ENCODE measurements at places on chromosomes 1 and 21. TPM values are rescaled to one million over a fixed set of nuclear protein-coding genes. Genes with fewer than 3 reads are reported as not detected.

The PLA2G2F gene
- polyA plus RNA-seq: not detected

The TRAF5 gene
- polyA plus RNA-seq: 39.5 TPM

DNA sequence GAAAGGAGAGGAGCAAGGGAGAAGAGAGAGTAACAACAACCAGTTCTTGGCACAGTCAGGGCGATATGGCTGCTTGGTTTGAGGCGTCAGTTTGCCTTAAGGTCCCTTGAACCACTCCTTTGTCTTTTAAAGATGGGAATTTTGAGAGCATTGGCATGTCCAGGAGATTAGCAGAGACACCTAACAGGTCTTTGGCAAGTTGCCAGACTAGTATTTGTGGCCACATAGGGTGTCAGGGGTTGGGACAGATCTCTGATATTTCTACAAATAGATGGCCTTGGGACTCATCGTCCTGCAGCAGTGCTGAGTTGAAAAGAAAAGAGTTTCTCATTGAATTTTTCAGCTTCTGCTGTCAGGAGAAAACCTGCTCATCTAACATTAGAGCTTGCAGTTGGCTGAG is 55.3 kb upstream of the KCND3 start:
- H3K27ac ChIP-seq: no peak overlapping the region
- no peak for DNase-seq
- H3K27me3 ChIP-seq: peaks cover 2% of the 10 kb centered on the region
- no peaks in the 10 kb centered on the region for H3K4me1 ChIP-seq
- no peak overlapping the region for H3K4me3 ChIP-seq
- H3K36me3 ChIP-seq: no peaks in the 10 kb centered on the region

DNA sequence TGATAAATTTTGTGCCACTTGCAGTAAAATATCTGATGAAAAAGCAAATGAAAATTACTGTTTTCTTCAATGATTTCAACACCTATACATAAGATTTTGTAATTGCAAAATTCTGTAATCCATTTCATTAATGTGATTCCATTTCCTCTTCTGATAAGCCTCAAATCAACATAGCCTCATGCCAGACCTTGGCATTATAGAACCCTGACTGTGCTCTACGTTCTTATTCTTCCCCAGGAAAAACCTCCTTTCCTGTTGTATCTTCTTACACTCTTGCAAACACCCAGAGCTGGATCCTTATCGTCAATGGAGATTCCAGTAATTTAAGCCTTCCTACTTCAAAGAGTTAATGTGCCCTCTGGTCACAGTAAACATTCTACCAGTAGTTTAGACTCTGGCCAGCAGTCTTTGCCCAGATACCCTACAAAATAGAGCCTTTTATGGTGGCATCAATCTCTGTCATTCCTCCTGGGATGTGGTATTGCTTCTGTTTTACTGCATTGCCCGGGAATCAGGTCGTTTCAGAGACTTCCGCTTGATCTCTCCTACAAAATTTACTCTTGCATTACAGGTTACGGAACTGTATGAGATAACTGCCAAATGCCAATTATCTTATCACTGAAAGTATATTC is 48.5 kb upstream of the CHRM3 start:
- no peak overlapping the region for H3K27ac ChIP-seq
- DNase-seq: no peak
- H3K4me3 ChIP-seq: no peak overlapping the region

DNA sequence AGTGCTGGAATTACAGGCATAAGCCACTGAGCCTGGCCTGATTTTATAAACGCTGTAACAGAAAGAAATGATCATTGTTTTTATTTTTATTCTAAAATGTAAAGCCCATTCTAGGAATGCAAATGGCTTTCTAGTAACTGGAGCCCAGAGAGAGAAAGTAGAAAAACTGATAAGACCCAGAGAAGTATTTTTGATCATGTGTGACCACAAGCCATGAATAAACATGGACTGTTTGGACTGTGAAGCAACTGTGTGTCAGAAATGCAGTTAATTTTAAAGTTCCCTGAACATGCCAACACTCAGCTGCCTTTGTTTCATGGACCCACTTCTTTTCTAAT is 39.7 kb downstream of the EIF2B3 start:
- DNase-seq: no peak
- no peaks in the 10 kb centered on the region for H3K4me1 ChIP-seq
- no peak overlapping the region for H3K27ac ChIP-seq

The RHOC gene
- 20.1 TPM for polyA plus RNA-seq

DNA sequence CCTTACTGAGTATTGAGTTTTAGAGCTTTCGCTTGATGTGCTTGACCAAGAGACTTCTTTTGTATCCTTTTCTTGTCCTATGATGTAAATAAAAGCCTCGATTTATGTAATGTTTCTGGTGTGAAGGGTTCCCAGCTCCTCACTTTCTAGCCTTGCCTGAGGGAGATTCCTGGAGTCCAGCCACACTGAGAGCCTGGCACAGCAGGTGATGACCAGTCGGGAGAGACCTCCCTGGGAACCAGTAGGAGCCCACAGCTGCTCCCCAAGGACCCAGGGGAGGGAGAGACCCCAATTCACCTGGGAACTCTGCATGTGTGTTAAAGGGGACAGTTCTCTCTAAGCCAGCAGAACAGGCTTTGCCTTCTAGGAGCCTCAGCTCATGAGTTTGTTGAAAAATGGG is 8.9 kb downstream of the C1orf115 start:
- DNase-seq: no peak
- no peaks in the 10 kb centered on the region for H3K4me1 ChIP-seq
- H3K4me3 ChIP-seq: no peak overlapping the region
- no peaks in the 10 kb centered on the region for H3K36me3 ChIP-seq
- H3K27ac ChIP-seq: no peak overlapping the region
- H3K27me3 ChIP-seq: no peaks in the 10 kb centered on the region

GRCh38 chr1:45326627-45327623 is at the start of gene HPDL:
Gene HPDL (plus strand): TSS chr1:45326895. CDS start chr1:45327149, 254 bp downstream.
- H3K4me1 ChIP-seq: peaks cover 15% of the 10 kb centered on the region
- H3K36me3 ChIP-seq: peaks cover 12% of the 10 kb centered on the region
- no peaks in the 10 kb centered on the region for H3K27me3 ChIP-seq
- peak; percentile 73 for DNase-seq

DNA sequence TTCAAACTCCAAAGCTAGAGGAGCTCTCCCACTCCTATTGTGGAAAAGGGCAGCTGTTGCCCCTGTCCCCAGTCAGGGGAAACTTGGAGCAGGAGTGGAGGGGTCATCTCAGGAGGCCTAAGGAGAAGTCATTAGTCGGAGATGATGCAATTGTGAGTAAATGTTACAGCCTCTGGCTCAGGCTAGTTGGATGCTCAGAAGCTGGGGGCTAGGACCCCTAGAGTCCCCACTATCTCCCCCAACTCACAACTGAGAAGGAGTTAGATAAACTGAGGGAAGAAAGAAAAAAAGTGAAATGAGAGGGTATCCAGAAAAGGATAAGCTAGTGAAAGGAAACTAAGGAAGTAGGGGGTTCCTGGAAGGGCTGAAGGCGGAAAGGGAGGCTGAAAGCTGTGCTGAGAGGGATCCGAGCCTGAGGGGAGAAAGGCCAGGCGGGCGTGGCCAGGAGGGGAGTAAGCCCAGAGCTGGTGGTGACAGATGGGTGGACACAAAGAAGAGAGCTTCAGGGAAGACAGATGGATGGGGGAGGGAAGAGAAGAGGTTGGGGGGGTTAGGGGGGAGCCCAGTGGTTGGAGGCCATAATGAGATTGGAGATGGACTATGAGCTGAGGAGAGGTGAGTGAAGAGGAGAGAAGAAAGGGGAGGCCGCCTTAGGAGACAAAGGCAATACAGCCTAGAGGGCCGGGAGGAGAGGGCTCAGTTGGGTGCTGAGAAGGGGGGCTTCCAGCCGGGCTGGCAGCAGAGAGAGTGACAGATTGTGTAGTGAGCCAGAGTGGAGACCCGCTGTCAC is 4.5 kb upstream of the NHLH1 start:
- no peaks in the 10 kb centered on the region for H3K27me3 ChIP-seq
- H3K4me3 ChIP-seq: no peak overlapping the region
- H3K27ac ChIP-seq: no peak overlapping the region
- peaks cover 29% of the 10 kb centered on the region for H3K36me3 ChIP-seq
- DNase-seq: no peak

The EXO1 gene
- polyA plus RNA-seq: 2.7 TPM

DNA sequence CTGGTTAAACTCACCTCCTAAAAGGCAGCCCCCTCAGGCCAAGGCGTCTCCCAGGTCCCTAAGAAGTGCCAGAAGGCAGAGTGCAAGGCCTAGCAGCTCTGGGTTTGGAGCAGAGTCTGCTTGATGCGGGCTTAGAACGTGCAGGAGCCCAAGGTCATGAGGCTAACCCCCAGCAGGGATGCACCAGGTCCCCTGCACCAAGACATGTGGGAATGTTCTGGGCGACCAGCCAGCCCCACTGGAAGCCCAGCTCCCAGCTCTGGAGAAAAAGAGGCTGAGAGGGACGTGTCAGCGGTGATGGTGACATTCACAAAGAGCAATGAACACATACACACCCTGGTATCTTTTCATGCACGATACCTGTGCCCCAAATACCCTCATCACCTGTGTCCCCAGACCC is 5.1 kb downstream of the LRRN2 start:
- H3K27ac ChIP-seq: no peak overlapping the region
- no peak overlapping the region for H3K4me3 ChIP-seq
- DNase-seq: no peak
- H3K4me1 ChIP-seq: peaks cover 7% of the 10 kb centered on the region
- H3K27me3 ChIP-seq: no peaks in the 10 kb centered on the region

The HDGF gene
- 41.8 TPM for polyA plus RNA-seq

GRCh38 chr1:192767798-192768197 is 41.0 kb upstream of the RGS2 start:
- no peaks in the 10 kb centered on the region for H3K4me1 ChIP-seq
- no peaks in the 10 kb centered on the region for H3K36me3 ChIP-seq
- no peak overlapping the region for H3K4me3 ChIP-seq
- H3K27me3 ChIP-seq: peaks cover 3% of the 10 kb centered on the region
- no peak overlapping the region for H3K27ac ChIP-seq

GRCh38 chr1:201299968-201300367 is 16.7 kb downstream of the PKP1 start:
- H3K4me1 ChIP-seq: no peaks in the 10 kb centered on the region
- H3K27ac ChIP-seq: no peak overlapping the region

DNA sequence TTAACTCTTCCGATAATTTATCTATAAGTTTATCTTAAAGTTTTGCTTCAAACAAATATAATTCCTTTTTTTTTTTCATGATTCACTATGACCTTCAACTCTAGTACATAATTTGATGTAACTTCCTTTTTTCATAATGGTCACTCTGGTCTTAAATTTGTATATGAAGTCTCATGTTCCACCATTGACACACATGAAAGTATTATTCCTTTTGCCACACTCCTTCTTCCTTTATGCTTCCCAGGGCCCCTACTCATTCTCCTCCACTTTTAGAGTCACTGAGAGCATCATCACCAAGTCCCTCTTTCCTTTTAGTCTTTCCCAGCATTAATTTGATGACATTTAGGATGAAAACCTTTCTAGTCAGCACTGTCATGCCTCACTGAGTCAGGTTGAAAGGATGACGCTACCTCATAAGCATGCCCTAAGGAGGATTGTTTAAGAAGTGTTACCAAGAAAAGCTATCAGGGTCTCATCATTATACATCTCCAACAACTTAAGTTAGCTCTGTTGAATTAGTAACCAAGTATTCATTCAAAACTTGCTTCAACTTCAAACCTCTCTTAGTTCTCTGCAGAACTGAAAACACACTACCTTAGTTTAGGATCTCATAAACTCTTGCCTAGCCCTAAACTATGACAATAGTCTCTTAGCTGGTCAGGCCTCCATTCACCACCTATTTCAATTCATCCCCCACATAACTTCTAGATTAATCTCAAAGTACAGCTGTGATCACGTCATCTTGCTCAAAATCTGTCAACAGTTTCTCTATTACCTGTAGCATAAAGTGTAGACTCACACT is 14.5 kb downstream of the AUNIP start:
- H3K4me3 ChIP-seq: no peak overlapping the region
- no peak overlapping the region for H3K27ac ChIP-seq
- DNase-seq: no peak
- no peaks in the 10 kb centered on the region for H3K36me3 ChIP-seq
- H3K4me1 ChIP-seq: no peaks in the 10 kb centered on the region
- H3K27me3 ChIP-seq: no peaks in the 10 kb centered on the region

- H3K27me3 ChIP-seq: no peaks in the 10 kb centered on the region
- no peak overlapping the region for H3K27ac ChIP-seq
- DNase-seq: no peak
- no peaks in the 10 kb centered on the region for H3K36me3 ChIP-seq
Observed at GRCh38 chr1:114554577-114554976, 26.8 kb downstream of the BCAS2 start.

- H3K27ac ChIP-seq: no peak overlapping the region
- no peaks in the 10 kb centered on the region for H3K27me3 ChIP-seq
- no peaks in the 10 kb centered on the region for H3K4me1 ChIP-seq
- H3K4me3 ChIP-seq: no peak overlapping the region
- peaks cover 14% of the 10 kb centered on the region for H3K36me3 ChIP-seq
- no peak for DNase-seq
Observed at GRCh38 chr1:119981496-119981895, 85.2 kb upstream of the ADAM30 start.

The BRDT gene
- not detected for polyA plus RNA-seq

The USP48 gene
- polyA plus RNA-seq: 34.0 TPM

The OPRD1 gene
- not detected for polyA plus RNA-seq

GRCh38 chr1:44673675-44674112 is 587 bp downstream of the TMEM53 start:
- H3K27me3 ChIP-seq: no peaks in the 10 kb centered on the region
- H3K36me3 ChIP-seq: no peaks in the 10 kb centered on the region
- DNase-seq: no peak
- peak overlapping the region; percentile 77 for H3K4me3 ChIP-seq

The SEMA6C gene
- polyA plus RNA-seq: 0.70 TPM

GRCh38 chr1:212162635-212163034 is 122.6 kb upstream of the PPP2R5A start:
- peaks cover 4% of the 10 kb centered on the region for H3K4me1 ChIP-seq
- peak; percentile 18 for DNase-seq
- no peak overlapping the region for H3K27ac ChIP-seq
- no peaks in the 10 kb centered on the region for H3K36me3 ChIP-seq

GRCh38 chr1:12065872-12066271 is 2.8 kb downstream of the TNFRSF8 start:
- no peaks in the 10 kb centered on the region for H3K27me3 ChIP-seq
- H3K36me3 ChIP-seq: no peaks in the 10 kb centered on the region
- H3K4me3 ChIP-seq: peak overlapping the region; percentile 63
- DNase-seq: no peak
- H3K27ac ChIP-seq: peak overlapping the region; percentile 43

GRCh38 chr21:36890086-36890485 is 76.4 kb downstream of the HLCS start:
- no peaks in the 10 kb centered on the region for H3K4me1 ChIP-seq
- H3K27ac ChIP-seq: no peak overlapping the region
- peaks cover 12% of the 10 kb centered on the region for H3K36me3 ChIP-seq

GRCh38 chr1:82152356-82153271 is 351.9 kb downstream of the ADGRL2 start:
- no peak for DNase-seq
- no peak overlapping the region for H3K27ac ChIP-seq
- H3K4me3 ChIP-seq: no peak overlapping the region
- H3K36me3 ChIP-seq: no peaks in the 10 kb centered on the region
- no peaks in the 10 kb centered on the region for H3K27me3 ChIP-seq

GRCh38 chr1:41649396-41650027 is 165.0 kb upstream of the EDN2 start:
- no peak for DNase-seq
- no peak overlapping the region for H3K4me3 ChIP-seq
- no peaks in the 10 kb centered on the region for H3K36me3 ChIP-seq
- H3K4me1 ChIP-seq: peaks cover 12% of the 10 kb centered on the region
- H3K27ac ChIP-seq: no peak overlapping the region

The KISS1 gene
- polyA plus RNA-seq: not detected

- DNase-seq: no peak
- no peak overlapping the region for H3K27ac ChIP-seq
- H3K4me1 ChIP-seq: no peaks in the 10 kb centered on the region
- peaks cover 5% of the 10 kb centered on the region for H3K36me3 ChIP-seq
Observed at GRCh38 chr1:115656461-115657077, 14.8 kb downstream of the VANGL1 start.

The FBLIM1 gene
- polyA plus RNA-seq: not detected

GRCh38 chr1:244112636-244113035 is 61.6 kb downstream of the ZBTB18 start:
- no peak overlapping the region for H3K4me3 ChIP-seq
- no peak overlapping the region for H3K27ac ChIP-seq

The ANKRD34A gene
- polyA plus RNA-seq: 0.45 TPM
